ENCODE measurements at places on chromosomes 7 and 10.
A peak's percentile ranks its signal among the peaks of the same experiment; 100 is the strongest.

- DNase-seq: no peak
Observed at GRCh38 chr10:61855771-61856170, 45.7 kb upstream of the ARID5B start.

GRCh38 chr7:30470771-30471170, 7.8 kb downstream of the NOD1 start:
- no peak for DNase-seq

DNA sequence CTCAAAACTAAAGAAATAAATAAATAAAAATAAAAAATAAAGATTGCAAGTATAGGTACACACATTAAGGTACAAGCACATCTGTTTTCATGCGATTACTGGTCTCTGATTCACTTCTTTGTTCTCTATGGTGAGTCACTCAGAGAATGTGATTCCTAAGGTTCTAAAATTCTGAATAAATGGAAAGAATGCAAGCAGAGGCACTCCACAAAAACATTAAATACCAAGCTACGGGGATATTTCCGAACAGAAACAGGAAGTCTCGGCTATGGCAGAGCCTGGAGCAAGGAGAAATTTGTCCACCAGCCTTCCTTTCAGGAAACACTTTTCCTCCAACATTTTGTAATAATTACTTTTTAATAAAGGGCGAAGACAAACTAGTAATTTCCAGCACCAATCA, 1.4 kb downstream of the VOPP1 start:
- DNase-seq: peak; percentile 95

GRCh38 chr10:132058111-132058745, 7.5 kb upstream of the JAKMIP3 start:
- DNase-seq: no peak

DNA sequence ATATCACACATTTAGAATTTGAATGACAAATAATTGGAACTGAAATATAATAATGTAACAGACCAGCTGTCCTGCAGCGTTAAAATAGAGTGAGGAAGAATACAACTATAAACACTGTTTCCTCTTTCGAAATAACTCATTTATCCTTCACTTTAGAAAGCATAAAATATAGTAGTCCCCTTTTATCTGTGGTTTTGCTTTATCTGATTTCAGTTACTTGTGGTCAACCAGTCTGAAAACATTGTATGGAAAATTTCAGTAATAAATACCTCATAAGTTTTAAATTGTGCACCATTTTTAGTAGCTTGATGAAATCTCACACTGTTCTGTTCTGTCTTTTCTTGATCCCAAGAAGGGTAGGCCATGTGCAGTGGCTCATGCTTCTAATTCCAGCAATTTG, 31.7 kb downstream of the POLR1F start:
- no peak for DNase-seq

DNA sequence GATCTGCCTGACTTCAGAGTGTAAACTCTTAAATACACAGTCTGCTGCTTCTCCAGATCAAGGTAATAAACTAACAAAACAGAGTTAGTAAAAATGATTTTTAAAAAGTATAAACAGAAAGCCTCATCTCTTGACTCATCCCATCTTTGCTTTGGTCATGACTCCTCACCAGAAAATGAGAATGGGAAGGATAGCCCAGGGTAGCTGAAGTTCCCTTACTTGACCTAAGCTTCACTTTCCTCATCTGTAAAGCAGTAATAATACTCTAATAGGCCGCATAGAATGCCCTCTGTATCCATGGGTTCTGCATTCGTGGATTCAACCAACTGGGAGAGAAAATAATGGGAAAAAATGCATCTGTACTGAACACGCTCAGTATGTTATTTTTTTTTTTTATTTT, 11.3 kb upstream of the SLC25A28 start:
- DNase-seq: no peak

DNA sequence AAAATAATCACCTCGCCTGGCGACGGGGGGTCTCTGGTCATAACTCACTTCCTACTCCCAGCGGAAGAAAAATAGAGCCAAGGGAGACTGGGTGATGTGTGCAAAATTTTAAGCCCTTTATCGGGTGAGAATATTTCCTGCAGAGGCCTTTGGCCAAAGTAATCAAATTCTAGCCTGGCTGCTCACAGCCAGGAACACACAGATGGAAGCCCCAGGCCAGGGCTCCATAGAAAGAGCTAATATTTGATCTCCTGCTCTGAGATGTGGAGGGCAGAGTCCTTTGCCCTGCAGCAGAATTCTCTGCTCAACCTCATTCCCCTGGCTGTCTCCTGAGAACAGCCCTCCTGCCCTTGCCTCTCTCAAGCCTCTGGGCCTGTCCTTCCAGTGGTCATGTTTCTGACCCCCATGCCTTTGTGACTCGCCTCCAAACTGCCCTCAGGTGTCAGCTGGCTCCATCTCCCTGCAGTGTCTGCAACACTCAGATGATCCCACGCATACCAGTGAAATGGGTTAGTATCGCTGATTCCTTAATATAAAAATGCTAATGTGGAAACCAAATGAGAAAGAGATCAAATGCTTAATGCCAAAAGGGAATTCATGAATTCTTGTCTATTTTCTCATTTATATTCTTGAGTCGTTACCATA, 34.5 kb downstream of the FRMD4A start:
- peak; percentile 4 for DNase-seq
